ENCODE measurements at places on chromosomes 12 and 14.

DNA sequence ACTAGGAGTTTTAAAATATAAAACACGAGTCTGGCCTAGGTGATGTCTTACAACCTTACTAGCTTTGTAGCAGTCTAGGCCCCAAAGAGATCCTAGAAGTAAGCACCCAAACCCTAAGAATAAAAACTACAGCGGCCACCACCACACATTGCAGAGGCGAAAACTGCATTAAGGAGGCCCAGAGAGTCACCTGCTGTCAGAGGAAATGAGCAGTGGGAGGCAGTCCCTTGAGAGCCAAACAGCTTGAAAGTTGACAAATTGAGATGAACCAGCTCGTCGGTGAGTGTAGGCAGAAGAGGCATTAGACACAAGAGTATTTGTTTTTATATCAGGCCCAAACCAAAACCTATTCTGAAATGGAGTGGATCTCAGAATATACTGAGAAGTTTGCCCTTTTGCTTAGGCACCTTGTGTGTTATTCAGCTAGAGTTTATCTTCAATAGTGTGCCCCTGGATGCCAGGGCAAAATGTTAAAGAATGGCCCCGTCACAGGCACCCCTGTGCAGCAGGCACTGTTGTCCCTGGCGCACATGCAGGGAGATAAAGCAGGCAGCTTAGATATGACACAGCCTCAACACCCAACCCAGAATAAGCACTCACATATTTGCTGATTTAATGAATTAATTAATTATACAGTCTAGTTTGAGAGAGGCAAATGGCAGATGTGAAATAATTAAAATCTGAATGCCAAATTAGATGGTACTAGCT is 56.7 kb downstream of the TTC7B start:
- no peak for DNase-seq

DNA sequence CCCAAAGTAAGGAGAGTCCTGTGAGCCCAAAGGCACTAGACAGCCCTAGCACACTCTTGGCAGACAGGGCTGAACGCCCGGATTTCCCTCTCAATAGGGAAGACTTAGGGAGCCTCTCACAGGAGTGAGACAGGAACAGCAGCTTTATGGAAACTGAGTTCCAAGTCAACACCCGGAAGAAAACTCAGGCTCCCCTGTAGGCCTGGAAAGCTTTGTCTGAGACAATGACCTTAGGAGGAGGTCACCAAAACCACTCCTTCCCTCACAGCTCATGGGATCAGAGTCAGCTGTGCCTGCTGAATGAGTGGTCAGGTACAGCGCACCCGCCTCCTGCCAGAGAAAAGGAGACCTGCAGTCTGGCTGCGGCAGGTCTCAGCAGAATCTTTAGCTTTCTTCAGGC is 229.5 kb downstream of the CACNA1C start:
- peak; percentile 49 for DNase-seq

- DNase-seq = no peak
Observed at GRCh38 chr12:20390846-20391245, 22.5 kb downstream of the PDE3A start.

DNA sequence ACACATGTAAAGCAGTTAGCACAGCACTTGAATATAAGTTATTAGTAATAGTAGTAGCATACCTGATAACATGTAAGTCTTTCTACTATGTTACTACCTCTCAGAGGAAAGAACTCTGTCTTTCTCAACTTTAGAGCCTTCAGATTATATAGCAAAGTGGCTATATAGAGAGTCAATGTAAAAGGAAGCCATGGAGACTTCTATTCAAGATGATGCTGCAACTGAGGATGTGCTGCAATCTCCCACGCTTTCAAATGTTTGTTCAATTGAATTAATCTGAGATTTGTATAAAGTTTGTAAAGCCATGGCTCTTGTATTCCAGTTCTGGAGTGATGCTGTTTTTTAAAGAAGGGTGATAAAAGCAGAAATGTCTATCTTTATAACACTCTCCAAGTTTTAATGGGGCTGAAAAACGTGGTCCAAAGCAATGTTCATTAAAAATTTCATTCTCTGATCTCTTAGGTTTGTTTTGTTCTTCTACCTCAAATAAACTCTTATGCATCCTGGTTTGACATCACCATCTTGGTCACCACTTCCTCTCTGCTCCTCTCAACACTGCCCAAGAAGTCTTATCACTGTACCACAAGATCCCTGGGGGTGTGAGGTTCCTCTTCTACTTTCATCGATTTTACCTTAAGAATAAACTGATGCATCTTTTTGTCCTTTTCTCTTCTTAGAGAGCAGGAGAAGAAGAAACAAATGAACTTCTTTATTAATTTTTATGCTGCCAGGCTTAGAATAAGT is 40.6 kb downstream of the C12orf42 start:
- no peak for DNase-seq

GRCh38 chr12:104167519-104168458 is 29.8 kb upstream of the NFYB start:
- no peak for DNase-seq

DNA sequence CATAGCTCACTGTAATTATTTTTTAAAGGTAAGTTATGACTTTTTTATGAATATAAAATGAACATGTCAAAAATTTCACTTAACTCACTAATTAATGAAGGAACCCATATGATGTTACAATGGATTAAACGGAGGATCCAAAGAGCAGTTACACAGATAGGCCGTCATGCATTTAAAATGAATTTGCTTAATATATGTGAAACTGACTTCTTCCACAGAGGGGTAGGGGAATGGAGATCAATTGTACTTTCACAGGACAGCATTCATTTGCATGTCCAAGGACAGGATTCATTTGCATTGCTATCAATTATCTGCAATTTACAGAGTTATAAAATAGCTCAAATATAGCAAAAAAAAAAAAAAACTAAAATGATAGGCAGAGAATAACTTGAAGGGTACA is 6.6 kb upstream of the CRY1 start:
- DNase-seq = no peak

GRCh38 chr14:38723959-38724358 is 379.1 kb downstream of the SEC23A start:
- peak; percentile 2 for DNase-seq

DNA sequence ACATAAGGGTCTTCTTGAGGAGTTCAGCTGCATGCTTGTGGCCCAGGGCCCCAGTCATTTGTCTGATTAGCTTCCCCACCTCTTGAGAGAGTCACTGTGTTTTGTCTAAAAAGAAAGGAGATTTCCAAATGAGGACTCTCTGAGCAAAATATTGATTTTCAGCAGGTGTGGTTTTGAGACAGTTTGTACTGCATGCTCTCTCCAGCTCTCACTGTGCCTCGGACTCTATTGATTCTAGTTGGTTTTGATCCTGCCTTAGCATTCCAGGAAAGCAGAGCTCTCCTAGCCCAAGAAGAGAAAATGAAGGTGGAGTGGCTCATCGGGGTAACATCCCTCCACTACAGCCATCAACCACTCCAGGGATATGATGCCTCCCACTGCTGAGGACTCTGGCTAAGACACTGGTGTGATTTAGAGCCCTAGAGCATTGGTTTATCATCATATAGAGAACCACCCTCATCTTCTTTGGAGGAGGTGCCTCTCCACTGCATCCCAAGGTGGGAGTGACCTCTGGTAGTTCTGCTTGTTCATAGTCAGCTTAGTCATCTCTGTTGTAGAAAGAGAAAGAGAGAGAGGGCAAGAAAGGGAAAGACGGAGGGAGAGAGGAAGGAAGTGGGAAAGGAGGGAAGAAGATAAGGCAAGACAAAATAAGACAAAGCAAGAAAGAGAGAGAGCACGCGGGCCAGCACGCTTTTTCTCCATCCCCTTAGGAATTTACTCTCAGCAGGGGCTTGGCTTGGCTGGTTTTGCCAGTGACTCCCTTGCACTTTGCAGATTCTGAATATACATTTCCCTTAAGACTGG is 365.6 kb downstream of the DPF3 start:
- DNase-seq = peak; percentile 37

DNA sequence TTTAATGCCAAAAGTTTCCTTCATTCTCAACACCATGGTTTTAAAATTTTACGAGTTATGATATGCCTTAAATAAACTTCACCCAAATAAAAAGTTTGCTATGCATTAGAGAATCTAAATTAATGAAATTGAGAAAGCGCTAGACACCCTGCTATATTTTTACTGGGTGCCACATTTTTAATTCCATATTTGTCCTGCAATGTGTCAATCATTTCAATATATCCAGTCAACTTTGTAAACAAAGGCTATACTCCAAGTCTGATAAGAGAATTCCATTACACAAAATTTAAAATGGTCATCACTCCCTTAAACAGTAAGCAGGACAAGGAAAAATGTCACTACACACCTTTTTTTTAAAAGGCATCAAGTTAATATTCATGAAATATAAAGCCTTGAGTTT is 1.9 kb downstream of the PPP1R12A start:
- DNase-seq = no peak
